ENCODE measurements at places on chromosomes 12 and 14. TPM values are rescaled to one million over a fixed set of nuclear protein-coding genes. Genes with fewer than 3 reads are reported as not detected.

TSPAN11 gene
- not detected for total RNA-seq

SIX6 gene
- total RNA-seq = not detected

ZDHHC22 gene
- not detected for total RNA-seq

RNFT2 gene
- total RNA-seq = 15.1 TPM

DTX1 gene
- total RNA-seq = 0.15 TPM

ADAM21 gene
- total RNA-seq = not detected

HOXC12 gene
- total RNA-seq = not detected
